Tongue (tissue), 3 donors: ENCODE measurements at places on chromosomes 5 and 9. TPM values are rescaled to one million over a fixed set of nuclear protein-coding genes. Genes with fewer than 3 reads are reported as not detected.

DNAJB5 gene
- 72.4 TPM for total RNA-seq

GARIN3 gene
- not detected for total RNA-seq

GRCh38 chr5:149996205-149996890 is 4.1 kb downstream of the TIGD6 start:
- no peak for DNase-seq

- DNase-seq = no peak
Measured at GRCh38 chr5:881551-881935, 11.1 kb downstream of the BRD9 start.

BTNL8 gene
- total RNA-seq = not detected

DNA sequence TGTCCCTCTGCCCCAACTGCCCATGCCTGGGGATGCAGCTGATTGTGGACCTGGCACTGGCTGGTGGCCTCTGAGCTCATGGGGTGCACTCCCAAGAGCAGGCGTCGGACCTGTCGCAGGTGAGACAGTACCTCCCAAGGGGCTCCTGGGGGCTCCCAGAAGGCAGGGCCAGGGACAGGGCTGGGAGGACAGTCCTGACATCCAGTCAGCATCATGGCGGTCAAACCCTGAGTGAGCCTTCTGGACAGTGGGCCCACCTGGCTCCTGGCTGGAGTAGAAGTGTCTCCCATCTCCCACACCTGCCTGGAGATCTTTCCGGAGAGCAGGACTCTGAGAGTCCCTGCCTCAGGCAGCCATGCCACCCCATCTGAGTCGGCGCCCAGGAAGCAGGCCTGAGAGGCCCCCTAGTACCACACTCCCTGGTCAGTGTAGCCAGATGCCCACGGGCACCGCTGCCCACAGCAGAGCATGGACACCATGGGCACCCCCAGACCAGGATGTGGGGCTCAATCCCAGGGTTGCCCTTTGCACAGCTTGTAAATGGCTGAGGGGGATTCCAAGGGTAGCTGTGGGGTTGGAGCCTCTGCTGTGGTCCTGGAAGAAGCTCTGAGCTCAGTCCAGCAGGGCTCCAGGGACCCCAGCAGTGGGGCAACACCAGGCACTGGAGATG is 6.6 kb downstream of the LCN9 start:
- no peak for DNase-seq

RLN1 gene
- total RNA-seq = not detected

- peak; percentile 80 for DNase-seq
Measured at GRCh38 chr5:1021136-1021968, 12.8 kb downstream of the NKD2 start.

FUT7 gene
- total RNA-seq = 0.10 TPM

RNF208 gene
- not detected for total RNA-seq

- no peak for DNase-seq
Measured at GRCh38 chr9:126317513-126317912, 9.1 kb upstream of the MVB12B start.

PCDHGA1 gene
- 1.8 TPM for total RNA-seq

ANKRD55 gene
- total RNA-seq = not detected

DNA sequence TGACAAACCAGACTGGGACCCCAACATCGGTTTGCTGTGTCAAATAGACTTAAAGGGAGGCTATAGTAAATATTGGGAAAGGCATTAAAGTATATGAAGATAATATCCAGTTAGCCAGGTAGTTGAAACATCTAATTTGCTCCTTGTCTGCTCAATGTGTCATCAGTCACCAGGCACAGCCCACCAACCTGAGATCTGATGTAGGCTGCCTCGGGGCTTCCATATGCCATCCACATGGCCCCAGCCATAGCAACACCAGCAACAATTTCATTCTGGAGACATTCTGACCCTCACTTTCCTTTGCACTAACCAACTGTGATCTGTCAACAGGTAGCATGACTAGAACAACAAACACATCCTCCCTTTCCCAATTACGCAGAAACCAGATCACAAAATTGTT is 196.0 kb downstream of the NR2F1-AS1 start:
- no peak for DNase-seq

SARDH gene
- total RNA-seq = 8.0 TPM
